ENCODE measurements at places on chromosomes 2 and 18.

GRCh38 chr18:62556397-62556796 is 33.6 kb downstream of the ZCCHC2 start:
- DNase-seq = no peak

DNA sequence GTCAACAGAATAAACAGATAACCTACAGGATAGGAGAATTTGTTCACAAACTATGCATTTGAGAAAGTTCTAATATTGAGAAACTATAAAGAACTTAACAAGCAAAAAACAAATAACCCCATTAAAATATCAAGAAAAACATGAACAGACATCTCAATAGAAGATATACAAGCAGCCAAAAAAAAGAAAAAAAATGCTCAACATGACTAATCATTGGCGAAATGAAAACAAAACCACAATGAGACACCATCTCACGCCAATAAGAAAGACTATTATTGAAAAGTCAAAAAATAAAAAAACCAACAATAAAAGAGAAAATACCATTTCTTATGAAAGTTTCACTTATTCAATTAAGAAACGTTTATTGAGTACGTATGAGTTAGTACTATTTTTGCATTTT is 800.5 kb downstream of the CBLN2 start:
- DNase-seq = no peak

DNA sequence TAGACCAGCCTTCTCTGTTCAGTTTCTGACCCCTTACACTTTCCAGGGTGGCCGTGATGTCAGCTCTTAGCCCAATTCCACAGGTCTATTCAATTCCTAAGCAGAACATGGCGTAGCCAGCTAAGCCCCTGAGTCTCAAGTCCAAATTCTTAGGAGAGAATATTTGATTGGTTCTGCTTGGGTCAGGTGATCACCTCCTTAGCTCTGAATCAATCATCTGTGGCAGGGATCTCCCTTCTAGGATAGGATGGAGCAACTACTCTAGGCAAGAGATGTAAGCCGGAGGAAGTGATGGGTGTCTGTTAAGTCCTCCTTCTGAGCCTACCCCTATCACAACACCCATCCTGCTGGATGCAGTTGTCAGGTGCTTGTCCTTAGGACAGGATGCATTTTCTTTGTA is 11.1 kb downstream of the UCN start:
- DNase-seq = no peak

GRCh38 chr18:58534535-58535301 is 94.2 kb downstream of the ALPK2 start:
- DNase-seq = no peak

- DNase-seq = no peak
Observed at GRCh38 chr2:238097988-238098871, 1.9 kb upstream of the ESPNL start.

DNA sequence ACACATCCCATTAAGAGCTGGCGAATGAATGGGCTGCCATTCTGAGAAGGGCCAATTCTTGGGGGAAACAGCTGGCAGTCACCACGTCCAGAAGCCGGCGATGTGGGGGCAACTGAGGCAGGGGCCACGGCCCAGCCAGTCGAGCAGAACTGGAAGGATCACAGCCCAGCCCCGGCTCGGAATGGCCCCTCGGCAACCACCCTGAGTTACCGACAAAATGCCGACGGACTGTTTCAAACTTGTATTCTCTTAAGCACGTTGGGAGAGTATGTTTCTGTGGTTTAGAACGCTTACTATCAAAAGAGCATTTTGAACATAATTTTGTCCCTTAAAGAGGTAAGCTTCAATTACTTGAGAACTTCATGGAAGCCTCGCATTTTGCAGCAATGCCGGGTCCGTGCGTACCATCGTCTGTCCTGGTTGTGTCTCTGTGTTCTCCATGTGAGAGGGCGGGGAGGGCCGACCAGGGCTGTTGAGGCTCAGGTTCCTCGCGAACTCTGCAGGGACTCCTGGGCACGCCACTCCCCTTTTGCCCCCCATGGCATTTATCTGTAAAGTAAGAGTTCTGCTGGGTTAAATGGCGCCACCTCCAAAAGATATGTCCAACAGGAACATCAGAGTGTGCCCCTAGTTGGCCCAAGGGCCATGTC is 155.9 kb downstream of the TWIST2 start:
- DNase-seq = no peak

DNA sequence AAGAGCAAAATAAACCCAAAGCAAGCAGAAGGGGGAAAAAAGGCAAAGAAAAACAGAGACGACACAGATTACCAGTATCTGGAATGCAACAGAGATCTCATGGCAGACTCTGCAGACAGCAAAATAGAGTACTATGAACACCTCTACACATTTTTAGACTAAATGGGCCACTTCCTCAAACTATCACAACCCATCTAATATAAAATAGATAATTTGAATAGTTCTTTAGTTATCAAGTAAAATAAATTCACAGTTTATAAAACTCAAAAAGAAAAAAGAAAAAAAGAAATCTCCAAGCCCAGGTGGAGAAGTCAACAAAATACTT is 16.6 kb downstream of the SESTD1 start:
- no peak for DNase-seq

GRCh38 chr2:24920809-24921441 is 888 bp upstream of the ADCY3 start:
- no peak for DNase-seq

DNA sequence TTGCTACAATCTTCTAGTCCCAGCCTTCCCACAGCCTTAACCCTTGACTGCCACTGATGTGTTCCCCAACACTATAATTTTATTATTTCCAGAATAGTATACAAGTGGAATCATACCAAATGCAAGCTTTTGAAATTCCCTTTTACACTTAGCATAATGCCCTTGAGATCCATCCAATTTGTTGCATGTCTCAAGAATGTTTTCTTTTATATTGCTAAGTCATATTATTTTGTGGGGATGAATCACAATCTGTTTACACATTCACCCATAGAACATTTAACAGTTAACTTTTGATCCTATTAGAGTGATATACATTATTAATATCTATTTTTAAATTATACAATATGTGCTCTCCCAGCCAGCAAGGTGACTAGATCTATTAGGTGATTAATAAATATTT is 74.3 kb upstream of the KYNU start:
- no peak for DNase-seq

- no peak for DNase-seq
Observed at GRCh38 chr2:67799886-67800285, 262.9 kb downstream of the C1D start.

DNA sequence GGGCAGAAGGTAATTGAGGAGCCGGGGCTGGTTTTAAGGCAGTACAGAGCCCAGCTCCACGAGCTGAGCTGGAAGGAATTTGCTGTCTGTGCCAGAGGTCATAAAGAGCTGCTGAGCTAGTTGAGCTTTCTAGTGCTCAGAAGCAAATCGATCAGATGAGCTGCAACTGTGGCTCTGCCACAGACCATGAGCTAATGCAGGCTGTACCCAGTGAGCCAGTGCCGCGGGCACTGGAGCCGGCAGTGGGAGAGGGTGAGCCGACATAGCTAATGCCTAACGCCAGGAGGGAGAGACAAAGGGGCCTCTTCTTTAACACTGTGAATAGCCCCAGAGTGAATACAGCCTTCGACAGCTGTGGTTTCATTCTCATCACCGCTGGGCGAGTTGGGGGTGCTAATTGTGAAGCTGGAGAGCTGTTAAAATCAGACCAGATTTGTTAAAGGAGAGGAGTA is 410.1 kb upstream of the TCF4 start:
- no peak for DNase-seq

- no peak for DNase-seq
Observed at GRCh38 chr2:111702119-111702803, 181.7 kb downstream of the ANAPC1 start.

DNA sequence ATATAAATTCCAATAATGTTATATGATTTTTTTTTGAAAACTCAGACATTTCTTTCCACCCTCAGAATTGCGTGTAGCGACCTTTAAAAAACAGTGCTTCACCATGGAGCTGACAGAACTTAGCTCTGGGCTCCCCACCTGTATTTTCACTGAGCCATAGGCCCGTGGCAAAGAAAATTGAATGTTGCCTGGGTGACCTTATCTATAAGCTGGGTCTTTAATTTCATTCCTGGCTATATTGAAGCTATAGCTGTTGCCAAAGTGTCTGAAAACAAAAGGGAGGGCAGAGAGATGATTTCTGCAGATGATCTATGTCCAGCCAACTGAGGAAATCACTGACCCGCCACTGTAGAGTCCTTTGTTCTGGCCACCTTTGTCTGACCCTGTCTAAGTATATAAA is 411.7 kb downstream of the PTPRM start:
- DNase-seq = no peak

GRCh38 chr2:145273840-145274239 is 753.9 kb upstream of the ZEB2 start:
- no peak for DNase-seq

DNA sequence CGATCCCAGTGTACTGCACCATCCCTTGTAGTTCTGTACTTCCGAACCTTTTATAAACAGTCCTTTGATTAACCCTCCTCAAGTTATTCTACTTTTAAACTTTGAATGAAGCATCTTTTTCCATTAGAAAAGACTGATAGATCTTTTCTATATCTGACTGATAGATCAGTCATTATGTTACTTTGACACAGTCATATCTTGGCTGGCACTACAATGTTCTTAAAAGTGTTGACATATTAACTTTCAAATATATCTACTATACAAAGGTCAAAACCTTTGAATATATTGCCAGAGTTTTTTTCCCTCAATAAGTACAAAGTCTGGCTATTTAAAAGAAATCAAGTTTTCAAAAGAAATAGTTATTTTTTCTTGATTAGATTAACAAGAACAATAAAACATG is 35.4 kb upstream of the NABP1 start:
- DNase-seq = no peak

DNA sequence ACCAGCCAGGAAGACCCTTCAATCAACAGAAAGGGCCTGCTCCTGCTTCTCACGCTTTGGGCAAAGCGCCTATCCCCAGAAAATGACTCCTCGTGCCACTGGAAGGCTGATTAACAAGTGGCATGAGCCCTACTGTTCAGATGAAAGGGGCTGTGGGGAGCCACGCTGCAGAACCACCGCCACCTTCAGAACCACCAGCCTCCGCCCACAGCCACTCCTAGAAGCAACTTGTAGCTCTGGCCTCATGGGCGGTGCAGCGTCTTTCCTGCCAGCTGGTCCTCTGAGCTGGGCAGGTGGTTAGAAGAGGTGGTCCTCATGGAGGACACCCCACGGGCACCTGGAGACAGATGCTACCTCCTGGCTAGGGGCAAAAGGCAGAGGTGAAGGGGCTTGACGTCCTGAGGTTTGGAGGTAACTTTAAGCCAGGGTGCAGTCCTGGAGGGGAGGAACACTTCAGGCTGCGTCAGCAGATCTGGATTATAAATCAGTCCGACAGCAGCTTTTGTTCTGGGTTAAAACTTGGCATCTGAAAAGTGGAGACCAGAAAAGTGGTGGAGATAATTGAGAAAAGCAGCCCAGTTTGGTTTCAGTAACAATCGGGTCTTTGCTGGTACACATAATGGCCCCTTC is 861 bp upstream of the SEMA4C start:
- no peak for DNase-seq

DNA sequence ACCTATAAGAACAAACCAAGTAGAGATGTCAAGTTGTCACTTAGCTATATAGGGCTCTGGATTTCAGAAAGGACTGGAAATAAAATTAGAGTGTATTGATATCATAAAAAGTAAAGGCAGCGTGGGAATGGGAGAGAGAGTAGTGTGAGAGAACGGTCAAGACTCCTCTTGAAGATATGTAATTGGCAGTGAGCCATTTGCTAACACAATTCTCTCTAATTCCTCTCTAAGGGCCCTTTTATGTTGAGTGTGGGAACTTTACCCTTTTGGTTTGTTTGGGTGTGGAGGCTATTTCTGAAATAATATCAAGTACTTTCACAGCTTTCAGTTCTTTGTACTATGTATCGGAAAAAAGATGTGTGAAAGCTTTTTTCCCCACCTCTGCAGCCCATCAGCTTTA is 196.8 kb downstream of the LRRTM4 start:
- no peak for DNase-seq

- DNase-seq = no peak
Observed at GRCh38 chr2:468648-469336, 180.9 kb upstream of the ALKAL2 start.
